ENCODE measurements at places on chromosomes 4 and X.

- no peak for DNase-seq
Observed at GRCh38 chr4:153018031-153018430, 81.9 kb downstream of the FHDC1 start.

- DNase-seq, result no peak
Observed at GRCh38 chr4:154120006-154120676, 331.3 kb upstream of the SFRP2 start.

- no peak for DNase-seq
Observed at GRCh38 chr4:109754093-109754857, 24.4 kb upstream of the PLA2G12A start.

DNA sequence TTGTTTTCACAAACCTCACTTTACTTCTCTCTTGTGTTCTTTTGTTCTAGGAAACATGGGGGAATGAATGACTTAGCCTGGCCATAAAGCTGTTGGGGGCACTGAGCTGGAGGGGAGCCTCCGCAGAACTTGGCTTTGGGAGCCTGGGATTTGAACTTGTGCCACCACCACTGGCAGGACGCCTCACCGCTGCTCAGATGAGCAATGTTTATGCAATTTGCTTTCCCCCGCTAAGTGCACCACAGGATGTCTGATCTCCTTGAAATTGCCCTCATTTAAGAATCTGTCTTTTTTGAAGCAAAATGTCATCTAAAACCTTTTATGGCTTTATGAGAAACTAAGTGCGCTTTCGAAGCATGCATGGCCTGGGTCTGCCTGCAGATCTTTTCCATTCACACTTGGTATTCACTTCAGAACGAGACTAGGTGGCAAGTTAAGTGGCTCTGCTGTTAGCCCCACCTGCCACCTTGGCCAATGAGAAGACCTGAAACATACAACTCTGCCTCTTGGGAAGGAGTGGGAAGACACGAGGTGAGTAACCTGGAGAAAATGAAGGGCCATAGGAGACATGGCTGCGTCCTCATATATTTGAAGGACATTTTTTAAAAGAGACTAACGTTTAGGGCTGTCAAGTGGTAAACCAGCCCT, 119.3 kb downstream of the LDB2 start:
- no peak for DNase-seq

DNA sequence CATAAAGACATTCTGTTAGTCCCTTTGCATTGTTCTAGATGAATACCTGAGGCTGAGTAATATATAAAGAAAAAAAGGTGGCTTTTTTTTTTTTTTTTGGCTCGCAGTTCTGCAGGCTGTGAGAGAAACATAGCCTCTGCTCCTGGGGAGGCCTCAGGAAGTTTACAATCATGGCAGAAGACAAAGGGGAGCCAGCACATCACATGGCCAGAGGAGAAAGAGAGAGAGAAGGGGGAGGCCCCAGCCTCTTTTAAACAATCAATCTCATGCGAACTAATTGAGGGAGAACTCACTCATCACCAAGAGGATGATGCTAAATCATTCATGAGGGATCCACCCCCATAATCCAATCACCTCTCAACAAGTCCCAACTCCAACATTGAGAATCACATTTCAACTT, 364.0 kb upstream of the EPHA5 start:
- DNase-seq, result no peak

GRCh38 chrX:68686097-68686977, 38.9 kb downstream of the STARD8 start:
- no peak for DNase-seq

DNA sequence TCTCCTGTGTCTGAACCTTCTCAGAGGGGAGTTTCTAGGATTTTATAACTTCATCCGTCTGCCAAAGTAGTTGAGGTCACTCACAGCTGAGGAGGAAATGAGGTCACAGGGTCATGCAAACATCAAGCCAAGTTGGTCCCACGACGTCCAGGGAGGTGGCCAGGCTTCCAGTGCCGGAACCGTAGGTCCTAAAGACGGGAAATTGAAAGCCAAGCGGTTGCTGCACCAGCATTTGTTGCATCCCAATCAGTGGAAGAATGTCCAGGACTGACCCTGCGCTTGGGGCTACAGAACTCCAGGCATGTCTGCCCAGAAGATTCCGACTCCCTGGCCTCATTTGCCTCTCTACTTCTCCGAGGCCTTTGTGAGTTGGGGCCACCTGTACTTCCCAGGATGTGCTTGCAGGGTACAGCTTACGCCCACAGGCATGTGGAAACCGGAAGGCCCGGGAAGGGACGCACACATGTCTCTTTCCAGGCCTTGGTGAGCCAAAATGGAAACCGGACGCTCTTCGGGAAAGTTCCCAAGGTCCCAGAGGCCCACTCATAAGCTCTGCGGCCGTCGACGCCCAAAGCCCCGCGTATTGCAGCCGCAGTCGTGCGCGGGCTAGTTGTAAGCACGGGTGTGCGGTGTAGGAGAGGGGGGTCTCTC, 9.3 kb downstream of the PRDM8 start:
- no peak for DNase-seq

- DNase-seq, result no peak
Observed at GRCh38 chrX:72569786-72570185, 2.9 kb downstream of the HDAC8 start.

- no peak for DNase-seq
Observed at GRCh38 chrX:62839596-62839995, 511.5 kb downstream of the SPIN4 start.

DNA sequence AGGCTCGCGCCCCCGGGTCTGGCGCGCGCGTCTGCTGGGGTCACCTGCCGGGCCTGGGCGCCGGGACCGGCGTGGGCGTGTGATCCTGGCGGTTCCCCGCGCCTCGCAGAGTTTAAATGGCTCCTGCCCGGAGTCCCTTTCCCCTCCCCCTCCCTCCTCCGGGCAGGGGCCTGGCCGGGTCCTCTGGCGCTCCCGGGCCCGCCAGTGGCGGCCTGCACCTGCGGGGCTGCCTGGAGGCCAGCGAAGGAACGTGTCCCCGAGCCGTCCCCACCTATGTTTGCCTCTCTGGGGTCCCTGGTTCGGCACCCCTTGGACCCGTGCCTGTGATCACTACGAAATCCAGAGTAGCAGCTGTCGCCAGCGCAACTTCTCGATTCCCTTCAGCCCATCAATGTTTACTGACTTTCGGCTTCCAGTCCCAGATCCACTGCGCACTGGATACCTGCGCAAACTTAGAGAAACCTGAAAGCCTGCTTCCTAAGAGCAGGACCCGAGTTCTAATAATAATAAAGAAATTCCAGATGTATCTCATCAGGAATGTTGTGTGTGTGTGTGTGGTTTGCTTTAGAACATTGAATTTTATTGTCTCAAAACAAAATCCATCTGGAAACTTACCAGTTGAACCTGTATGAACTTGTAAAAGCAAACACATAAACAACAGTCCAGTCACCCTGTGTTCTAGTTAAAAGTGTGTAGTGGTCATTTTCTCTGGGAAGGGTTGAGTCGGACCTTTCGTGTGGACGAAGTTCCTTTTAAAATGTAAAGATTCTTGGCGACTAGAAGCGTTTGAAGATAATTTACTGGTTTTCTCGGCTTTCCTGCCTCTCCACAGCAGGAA, 788 bp downstream of the SHROOM2 start:
- DNase-seq, result no peak

GRCh38 chr4:53653484-53654053, 62.3 kb upstream of the LNX1 start:
- DNase-seq, result no peak

- no peak for DNase-seq
Observed at GRCh38 chrX:127129510-127129909, 310.0 kb downstream of the PRR32 start.

DNA sequence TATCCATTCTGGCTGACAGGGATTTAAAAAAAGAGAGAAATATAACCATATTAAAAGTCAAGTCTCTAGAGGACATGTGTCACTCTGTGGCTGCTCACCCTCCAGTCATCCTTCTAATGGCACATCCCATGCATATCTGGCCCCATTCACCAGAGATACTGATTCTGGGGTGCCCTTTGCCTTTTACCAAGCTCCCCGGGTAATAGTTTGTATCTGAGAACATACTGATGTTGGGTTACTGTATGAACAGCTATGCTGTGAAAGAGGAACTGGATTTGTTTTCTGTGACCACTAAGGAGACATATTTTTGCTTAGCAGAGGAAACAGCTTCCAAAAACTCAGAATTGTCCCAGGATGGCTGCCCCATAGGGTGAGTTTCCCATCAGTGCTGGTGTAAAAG, 56.0 kb downstream of the SAT1 start:
- no peak for DNase-seq

DNA sequence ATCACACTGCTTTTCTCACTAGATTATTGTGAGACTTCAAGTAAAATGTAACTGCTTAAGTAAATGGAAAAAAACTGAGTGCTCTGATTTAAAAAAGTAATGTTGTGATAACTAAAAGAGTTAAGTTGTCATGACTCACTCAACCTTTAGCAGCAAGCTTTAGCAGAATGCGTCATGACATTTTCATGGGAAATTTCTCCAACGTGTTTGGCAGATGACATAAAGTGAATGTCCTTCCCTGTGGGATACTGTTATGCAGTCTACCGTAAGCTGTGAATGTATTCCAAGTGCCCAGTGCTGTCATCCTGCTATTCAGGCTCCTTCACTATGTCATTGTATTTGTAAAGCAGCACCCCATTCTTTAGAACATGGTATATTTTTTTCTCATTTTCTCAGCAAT, 136.2 kb downstream of the CPXCR1 start:
- no peak for DNase-seq

- no peak for DNase-seq
Observed at GRCh38 chr4:5782829-5783476, 72.0 kb downstream of the EVC start.

GRCh38 chrX:49992853-49993252, 70.5 kb downstream of the CLCN5 start:
- no peak for DNase-seq

GRCh38 chr4:183118141-183118540, 19.1 kb downstream of the WWC2 start:
- no peak for DNase-seq

DNA sequence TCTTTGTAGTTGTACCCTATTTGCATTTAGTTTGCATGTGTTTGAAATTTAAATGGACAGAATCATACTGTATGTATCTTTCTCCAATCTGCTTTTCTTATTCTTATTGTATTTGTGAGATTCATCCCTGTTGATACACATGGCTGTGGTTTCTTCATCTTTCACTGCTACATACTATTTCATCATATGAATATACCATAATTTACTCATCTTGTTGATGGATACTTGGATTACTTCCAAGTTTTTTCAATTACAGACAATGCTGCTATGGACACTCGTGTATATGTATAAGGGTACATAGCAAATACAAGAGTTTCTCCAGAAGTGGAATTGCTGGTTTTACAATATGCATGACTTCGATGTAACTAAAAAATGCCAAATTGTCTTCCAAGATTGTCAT, 11.8 kb upstream of the KLHL8 start:
- no peak for DNase-seq

All from stimulated activated CD4-positive, alpha-beta T cell treated with anti-CD3 and anti-CD28 coated beads, Interleukin-1b, Interleukin-23, amount 100 ng/mL, for 24 hours (primary cell).